ENCODE measurements at places on chromosomes 1 and 21. TPM values are rescaled to one million over a fixed set of nuclear protein-coding genes. Genes with fewer than 3 reads are reported as not detected.
A peak's percentile ranks its signal among the peaks of the same experiment; 100 is the strongest.

Gene ANGPTL1
- total RNA-seq = not detected

DNA sequence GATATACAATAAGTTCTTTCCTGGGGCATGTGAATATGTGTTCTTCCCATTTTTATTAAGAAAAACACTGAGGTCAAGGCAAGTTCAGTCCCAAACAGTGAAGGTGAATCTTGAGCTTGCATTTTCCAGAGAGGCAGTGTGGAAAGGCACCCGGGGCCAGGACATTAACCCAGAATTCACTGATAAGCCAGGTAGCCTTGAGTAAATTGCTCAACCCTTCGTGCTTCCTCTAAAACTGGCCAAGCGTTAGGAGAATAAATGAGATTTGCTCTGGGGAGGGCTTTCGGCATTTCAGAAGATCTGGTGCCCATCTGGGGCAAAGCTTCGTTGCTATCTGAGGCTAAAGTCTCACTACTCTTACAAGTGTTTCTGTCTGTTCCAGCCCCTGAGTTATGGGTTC lies 57.1 kb upstream of the KAZN start:
- no peak for DNase-seq

DNA sequence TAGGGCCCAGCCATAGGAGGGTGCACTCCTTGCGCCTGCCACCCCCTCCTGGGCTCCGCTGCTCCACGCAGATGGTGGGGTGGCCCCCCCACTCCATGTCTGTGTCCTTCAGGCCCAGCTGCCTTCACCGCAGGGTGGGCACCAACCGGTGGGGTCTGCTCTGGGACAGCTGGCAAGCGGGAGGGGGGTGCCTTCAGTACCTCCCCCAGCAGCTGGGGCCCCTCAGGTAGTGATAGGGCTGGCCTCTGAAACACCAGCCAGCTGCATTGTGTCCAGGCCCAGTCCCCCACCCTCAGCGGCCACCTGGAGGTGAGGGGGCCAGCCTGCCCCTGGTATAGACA lies 360 bp downstream of the GJC2 start:
- no peak for DNase-seq

GRCh38 chr1:54945393-54945936 lies 35.0 kb upstream of the TMEM61 start:
- no peak for DNase-seq

Gene L1TD1
- not detected for total RNA-seq

DNA sequence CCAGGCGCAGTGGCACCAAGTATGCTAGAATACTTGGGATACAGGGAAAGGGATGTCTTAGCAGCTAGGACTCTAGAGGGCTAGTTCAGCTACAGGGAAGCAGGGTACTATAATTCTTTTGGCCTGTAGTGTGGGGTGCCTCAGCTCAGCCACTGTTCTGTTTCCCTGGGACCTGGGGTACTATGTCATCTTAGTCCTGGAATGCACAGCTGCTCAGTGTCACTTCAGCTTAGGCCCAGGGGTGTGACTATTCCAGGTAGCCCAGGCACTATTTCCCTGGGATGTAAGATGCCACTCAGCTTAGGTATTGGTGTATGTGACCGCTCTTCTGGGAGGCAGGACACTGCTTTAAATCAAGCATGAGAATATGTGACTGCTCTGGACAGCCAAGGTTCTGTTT lies 34.1 kb downstream of the RGSL1 start:
- DNase-seq = no peak

DNA sequence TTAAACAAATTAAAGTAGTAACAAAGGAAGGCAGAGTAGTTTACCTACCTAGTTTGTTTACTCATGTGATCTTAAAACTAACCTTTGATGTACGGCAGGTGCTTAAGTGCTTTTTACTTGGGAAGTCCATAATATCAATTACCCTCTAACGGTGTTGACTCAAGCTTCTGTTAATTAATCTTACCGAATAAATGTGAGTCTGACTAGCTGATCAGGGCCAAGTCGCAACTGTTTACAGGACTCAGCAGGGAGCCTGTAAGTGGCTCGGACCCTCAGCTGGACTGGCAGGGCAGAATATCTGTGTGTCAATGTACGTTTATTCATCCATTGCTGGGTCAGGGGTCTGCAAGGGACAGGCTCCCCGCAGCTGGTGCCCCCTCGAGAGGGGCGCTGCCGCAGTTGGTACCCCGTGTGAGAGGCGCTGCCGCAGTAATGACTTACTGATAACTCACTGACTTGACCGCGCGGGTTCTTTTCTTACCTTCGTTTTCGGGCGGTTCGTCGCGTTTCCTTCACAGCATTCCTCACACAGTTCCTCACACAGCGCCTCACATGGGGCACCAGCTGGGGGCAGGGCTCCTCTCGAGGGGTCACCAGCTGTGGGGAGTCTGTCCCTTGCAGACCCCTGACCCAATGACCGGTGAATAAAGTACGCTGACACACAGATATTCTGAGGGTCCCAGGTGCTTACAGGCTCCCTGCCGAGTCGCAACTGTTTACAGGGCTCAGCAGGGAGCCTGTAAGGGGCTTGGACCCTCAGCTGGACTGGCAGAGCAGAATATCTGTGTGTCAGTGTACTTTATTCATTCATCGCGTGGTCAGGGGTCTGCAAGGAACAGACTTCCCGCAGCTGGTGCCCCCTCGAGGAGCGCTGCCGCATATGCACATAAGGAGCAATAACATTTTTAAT lies 3.0 kb downstream of the FMO1 start:
- DNase-seq = no peak

DNA sequence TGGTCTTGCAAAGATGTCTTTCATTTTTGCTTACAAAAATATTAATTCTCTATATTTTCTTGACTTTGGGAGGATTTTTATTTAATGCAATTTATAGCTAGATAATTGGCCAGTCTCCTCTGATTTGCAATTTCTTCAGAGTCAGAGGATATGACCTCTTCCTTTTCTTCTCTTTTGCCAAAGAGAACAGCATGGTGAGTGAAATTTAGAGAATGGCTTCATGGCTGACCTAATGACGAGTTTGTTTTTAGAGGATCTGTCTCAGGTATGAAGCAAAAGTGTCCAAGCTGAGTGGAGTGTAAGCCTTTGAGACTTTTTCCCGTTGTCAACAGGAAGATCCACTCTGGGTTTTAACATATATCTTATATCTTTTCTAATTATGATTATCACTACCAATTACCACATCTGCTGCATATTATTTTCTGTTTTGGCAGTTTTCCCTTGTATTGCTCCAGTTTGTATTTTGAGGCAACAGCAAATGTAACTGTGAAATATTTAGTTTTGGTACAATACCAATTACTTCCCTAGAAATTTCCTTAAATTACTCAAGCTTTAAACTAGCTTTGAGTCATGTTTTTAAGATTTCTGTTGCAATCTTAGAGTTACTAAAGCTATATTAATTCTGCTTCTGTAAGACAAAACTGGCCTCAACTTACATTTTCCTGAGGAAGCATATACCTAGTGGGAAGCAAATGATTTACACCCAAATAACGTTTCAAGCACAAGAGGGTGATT lies 332.8 kb upstream of the ZRANB2 start:
- no peak for DNase-seq

Gene KCNE2
- total RNA-seq = not detected

- DNase-seq = no peak
These were observed 180.2 kb upstream of the MAP1LC3C start for GRCh38 chr1:242178924-242179708.

DNA sequence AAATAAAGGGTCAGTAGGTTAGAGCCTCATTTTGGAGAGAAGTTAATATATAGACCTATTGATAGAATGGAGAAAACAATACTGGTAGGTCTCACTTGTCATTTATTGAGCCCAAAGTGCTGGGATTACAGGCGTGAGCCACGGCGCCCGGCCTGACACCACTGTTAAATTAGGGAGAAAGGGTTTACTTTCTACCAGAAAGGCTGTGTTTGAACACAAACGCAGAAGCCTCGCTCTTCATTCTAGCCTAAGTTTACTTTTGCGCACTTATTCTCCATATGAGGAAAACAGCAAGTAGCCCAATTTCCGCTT lies 710 bp upstream of the PRPF3 start:
- DNase-seq = no peak

Gene HLX
- total RNA-seq = 0.26 TPM

- no peak for DNase-seq
These were observed 143.2 kb upstream of the BACE2 start for GRCh38 chr21:41024746-41025254.

- DNase-seq = peak; percentile 79
These were observed 1.5 kb downstream of the HIPK1 start for GRCh38 chr1:113930499-113931161.

DNA sequence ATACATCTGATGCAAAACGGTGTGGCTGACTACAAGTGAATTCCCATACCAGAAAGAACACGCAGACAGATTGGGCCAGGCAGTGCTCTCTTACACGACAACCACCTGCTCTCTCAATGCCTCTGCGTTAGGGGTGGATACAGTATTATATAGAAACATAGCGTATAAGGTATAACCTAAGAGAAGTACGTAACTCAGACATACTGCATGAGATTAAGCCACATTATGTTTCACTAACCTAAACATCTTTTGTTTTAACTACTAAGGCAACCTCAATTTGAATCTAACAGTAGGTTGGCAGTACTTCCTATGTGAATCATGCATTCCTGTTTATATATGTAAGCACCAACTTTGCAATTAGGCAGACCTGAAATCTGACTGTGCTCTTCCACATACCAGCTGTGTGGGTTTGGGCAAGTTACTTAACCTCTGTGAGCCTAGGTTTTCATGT lies 58.1 kb upstream of the COA6 start:
- no peak for DNase-seq

Gene PCBP3
- 4.2 TPM for total RNA-seq

- DNase-seq = no peak
These were observed 10.0 kb upstream of the RAB7B start for GRCh38 chr1:206013026-206013795.

GRCh38 chr1:68322837-68323687 lies 90.7 kb upstream of the WLS start:
- no peak for DNase-seq
